ENCODE measurements at places on chromosomes 3 and 15.

DNA sequence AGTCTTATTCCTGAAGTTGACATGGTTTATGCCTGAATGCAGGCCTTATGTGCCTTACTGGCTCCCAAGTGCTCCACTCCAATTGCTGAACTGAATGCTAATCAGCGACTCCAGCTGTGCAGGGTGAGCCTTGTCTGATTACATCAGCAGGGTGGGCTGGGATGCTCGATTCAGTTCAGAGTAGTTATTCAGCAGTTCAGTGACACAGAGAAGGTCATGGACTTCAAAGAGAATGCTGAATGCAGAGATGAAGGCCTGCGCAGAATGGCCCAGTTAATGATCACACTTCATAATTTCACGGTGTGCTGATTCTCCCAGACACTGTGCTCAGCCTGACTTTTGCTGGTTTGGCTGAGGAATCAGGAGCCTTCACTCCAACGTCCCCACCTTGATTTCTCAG lies 63.6 kb downstream of the CLDN1 start:
- DNase-seq = no peak

DNA sequence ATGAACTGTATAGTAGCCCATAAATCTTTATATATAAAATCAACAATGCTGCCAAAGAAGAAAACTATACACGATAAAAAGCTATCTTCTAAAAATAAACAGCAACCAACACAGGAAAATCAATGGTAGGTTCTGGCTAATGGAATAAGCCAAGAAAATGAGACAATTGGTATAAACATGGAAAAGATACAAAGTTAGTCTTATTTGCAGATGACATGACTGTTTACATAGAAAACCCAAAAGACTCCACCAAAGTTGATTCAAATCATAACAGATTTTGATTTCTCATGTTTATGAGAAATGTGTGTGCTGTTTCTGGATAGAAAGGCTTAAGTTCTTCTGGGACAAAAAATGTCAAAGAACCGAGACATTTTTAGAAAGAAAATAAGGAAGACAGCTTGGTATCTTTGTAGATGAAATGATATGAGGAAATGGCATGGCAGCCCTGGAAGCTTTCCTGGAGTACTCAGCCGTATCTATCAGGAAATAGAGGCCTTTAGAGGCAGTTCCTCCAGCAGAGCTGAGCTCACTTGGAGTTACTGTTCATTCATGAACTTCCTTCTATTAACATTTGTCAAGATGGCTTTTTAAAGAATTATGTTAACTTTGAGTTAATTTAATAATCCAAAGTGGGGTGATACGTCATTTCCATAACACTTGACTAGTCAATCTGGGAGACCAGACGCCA lies 36.7 kb upstream of the VILL start:
- DNase-seq = no peak

GRCh38 chr3:34073111-34073510 lies 274.7 kb downstream of the PDCD6IP start:
- no peak for DNase-seq

DNA sequence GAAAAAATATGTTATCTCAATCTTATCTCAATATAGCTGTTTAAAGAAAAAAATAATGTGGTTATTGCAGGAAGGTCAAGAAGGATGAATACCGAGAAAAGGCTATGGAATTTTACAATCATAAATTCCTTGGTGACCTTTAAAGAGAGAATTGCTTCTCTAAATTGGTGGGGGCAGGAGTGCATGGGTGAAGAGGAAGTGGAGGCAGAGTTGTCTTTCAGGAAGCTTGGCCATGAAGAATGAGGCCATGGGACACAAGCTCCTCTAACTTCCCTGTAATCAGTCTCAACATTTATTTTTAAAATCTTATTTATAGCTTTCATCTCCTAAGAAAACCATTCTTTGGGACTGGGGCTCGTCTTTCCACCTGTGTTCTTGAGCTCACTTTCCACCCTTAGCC lies 22.4 kb upstream of the ALDH1A2 start:
- DNase-seq = peak; percentile 77

- no peak for DNase-seq
Measured at GRCh38 chr3:160697637-160698380, 20.8 kb downstream of the ARL14 start.

DNA sequence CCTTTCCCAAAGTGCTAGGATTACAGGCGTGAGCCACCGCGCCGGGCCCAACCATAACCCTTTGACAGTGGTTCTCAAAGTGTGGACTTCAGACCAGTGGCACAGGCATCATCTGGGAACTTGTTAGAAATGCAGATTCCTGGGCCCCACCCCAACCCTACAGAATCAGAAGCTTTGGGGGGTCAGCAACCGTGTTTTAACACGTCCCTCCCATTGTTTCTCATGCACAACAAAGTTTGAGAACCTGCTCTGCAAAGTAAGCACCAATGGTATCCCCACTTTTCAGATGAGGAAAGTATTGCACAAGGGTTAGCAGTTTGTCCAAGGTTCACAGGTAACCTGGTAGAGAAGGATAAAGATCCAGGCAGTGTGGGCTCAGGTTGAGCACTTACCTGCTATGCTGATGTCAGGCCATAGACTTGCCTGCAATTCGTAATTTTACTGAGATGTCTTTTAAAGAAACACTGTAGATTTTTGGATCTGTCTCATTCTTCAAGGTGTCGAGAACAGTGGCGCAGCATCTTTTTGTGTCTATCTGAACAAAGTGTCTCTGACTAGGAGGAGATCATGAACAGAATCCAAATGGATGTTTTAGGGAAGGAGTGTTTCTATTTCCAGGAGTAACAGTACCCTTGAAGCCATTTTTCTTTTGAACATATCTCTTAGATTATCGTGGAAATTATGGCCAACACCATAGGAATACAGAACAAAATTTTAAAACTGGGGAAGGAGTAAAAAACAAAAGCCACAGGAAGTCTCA lies 2.5 kb downstream of the GXYLT2 start:
- DNase-seq = no peak

DNA sequence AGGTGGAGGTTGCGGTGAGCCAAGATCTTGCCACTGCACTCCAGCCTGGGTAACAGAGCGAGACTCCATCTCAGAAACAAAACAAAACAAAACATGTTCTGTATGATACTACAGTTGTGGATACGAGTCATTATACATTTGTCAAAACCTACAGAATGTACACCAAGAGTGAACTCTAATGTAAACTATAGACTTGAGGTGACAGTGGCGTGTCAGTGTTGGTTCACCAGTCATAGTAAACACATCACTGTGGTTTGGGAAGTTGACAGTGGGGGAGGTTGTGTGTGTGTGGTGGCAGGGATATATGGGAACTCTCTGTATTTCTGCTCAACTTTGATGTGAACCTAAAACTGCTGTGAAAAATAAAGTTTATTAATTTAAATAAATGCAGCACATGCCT lies 33.0 kb upstream of the GNB5 start:
- DNase-seq = peak; percentile 58

GRCh38 chr3:148816427-148816826 lies 11.2 kb upstream of the CPB1 start:
- no peak for DNase-seq

DNA sequence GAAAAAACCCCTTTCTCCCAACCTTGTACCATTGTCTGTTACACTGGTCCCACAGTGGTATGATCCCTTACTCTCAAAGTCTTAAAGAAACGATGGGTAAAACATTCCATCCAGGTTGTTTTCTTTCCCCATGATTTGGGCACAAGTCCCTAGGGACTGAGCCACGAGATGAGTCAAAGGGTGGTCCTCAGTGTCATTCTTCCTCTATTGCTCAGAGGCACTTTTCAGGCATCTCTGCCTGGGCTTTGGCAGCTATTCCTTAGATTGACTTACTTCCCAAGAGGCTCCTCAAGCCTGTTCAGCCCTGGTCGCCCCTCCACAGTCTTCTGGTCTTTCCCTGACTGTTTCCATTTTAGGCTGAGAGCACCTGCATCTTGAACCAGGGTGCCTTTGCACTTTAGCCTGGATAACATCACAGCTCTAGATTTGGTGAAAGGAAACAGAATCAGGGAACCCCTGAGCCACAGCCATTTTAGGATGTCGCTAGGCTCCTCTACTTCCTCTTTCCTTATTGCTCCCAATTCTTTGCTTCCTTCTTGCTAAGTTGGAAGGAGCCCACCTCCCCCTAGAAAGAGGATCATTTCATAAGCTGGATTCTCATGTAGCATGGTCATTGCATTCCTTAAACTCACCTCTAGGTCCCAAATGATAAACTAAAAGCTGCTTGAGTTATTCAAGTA lies 131.0 kb upstream of the TPRG1 start:
- DNase-seq = peak; percentile 37

GRCh38 chr3:172442606-172443005 lies 5.7 kb downstream of the GHSR start:
- DNase-seq = no peak

Measured in suppressor macrophage treated with lipopolysaccharide for 1 hour (primary cell).